NCI-H1105 (cell line): ENCODE measurements at places on chromosomes 4 and X.

DNA sequence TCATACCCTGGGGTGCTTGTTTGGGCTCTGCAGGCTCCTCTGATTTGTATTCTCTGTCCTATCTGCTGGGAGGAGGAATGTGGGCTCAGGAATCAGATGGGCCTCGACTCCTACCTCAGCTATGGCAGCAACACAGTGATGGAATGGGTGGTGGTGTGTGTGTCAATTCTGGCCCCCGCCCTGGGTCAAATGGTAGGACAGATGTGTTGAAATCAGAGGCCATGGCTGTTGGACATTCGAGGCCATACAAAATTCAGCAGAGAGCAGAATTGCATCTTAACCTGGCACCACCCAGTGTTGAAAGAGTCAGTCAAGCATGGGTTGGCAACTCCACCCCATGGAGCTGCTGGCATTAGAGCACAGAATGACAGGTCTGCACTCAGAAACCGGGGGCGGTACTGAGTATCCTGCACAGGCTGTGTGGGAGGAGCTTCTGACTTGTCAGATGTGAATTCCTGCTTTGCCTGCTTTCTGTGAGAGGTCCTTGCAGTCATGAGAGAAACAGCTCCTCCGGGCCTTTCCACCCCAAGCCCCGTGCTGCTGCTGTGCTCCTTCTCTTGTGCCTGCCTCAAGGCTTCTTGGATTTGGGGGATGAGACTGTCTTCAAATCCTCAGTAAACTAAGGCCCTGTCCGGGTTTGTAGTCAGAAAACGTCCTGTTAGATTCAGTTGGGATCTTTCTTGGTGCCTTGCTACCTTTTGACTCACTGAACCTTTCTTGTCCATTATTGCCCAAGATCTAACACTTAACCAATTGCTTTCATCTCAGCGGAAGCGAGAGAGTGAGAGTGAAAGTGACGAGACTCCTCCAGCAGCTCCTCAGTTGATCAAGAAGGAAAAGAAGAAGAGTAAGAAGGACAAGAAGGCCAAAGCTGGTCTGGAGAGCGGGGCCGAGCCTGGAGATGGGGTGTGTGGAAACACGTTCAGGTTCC is 13.0 kb downstream of the DKC1 start:
- DNase-seq: no peak

DNA sequence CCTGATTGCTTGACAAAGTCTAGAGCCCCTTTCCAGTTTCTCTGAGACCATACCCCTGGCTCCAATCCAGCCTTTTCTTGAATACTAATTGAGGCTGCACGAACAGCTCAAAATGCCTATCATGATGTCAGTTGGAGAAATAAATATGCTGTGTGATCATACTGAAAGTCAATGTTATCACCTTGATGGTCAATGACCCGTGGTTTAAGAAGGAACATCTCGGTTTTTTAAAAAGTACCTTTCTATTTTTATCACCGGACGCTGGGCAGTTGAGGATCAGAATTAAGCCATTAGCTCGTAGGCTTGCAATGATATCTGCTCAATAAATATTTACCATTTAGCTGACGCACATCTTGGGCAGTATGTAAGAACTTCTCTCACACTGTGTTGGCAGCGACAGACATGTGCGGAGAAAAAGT is 852 bp upstream of the WDR44 start:
- peak; percentile 13 for DNase-seq

GRCh38 chrX:22053481-22053880 is 21.4 kb downstream of the PHEX start:
- no peak for DNase-seq

GRCh38 chr4:67678612-67679011 is 22.3 kb downstream of the UBA6 start:
- DNase-seq: no peak

DNA sequence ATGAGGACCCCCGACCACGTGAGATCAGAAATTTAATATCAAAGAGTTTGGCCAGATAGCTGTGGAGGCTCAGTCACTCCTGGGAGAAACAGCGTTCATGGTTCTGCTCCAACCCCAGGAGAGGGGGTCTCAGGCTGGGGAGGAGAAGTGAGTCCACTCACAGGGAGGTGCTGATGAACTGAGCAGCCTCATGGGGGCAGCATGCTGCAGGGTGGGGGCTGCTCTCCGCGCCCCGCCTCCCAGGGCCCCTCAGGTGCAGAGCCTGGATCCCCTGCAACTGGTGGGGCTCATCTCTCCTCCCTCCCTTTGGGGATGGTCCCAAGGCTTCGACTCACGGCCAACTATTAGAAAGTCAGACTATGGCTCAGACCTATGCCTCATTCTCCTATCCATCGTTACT is 26.6 kb upstream of the C4orf50 start:
- no peak for DNase-seq

DNA sequence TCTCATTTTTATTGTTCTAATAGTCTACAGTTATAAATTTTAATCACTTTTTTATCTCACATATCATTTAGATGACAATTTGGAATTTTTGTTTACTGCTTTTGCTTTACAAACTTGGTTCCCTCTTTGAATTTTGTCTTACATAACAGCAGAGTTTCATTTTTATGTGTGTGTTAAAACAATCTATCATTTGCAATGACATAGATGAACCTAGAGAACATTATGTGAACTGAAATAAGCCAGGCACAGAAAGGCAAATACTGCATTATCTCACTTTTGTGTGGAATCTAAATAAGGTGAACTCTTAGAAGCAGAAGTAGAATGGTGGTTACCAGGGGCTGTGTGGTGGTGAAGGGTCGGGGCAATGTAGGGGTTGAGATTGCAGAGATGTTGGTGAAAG is 170.7 kb downstream of the GASK1B start:
- no peak for DNase-seq

DNA sequence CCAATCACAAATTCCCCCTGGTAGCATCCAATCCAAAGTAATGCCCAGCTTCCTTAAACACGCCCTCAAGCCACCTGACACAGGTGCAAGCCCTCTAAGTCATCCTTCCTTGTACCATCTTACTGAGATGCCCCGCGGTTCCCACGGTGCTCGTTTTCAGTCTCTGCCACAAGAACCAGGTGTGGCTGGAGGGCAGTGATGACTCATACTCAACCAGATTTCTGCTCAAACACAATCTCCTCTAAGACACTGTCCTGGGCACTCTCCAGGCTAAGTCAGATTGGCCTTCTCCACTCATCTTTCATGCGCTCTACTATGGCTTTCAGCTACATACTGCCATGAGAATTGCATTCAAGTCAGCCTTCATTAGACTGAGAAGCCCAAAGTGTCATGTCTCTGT is 3.5 kb downstream of the SH3KBP1 start:
- DNase-seq: no peak

- DNase-seq: no peak
These were observed 4.5 kb upstream of the ITM2A start for GRCh38 chrX:79371640-79372039.

GRCh38 chr4:152185786-152186550 is 349.9 kb downstream of the FBXW7 start:
- DNase-seq: no peak

DNA sequence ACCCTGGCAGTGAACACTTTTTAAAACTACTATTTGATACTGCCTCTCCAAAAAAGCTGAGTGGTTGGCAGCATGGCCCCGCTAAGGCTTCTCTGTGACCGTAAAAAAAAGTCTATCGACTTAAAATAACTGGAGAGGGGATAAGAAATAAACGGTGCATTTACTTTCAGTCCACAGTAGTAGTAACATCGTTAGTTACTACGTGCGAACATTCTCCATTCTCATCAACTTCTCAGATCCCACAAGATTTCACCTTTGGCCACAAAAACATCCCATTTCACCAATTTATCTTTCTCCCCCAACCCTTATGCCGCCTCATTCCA is 524 bp upstream of the EXOSC9 start:
- no peak for DNase-seq

DNA sequence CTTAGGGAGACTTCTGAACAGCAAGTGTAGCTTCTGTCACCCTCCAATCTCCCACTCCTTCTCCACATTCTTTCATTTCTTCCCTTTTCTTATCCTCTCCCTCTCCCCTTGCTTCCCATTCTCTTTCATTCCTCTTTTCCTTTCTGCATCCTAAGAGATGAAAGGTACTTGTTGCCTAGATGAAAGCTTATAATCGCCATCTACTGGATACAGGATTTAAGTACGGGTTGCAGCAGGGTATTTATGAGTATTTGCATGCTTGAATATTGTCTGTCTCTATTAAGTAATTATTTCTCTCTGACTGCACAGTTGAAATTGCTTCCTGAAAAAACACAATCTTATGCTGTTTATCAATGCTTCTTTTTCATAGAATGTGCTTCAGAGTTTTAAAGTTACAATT is 174.0 kb upstream of the TENT5D start:
- DNase-seq: no peak

DNA sequence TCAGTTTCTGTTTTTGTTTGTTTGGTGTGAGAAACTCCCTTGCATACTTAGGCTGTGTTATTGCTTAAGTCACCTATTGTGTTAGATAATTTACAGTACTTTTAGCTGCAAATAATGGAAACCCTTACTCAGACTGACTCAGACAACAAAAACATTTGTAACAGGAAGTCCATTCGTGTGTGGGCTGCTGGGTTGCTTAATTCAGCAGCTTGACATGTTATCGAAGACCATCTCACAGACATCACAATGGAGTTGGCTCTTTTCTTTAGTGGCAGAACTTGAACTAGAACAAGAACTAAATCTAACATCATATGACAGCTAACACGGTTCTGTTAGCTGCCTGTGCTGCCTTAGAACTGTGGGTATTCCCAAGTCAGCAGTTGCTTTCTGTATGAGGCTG is 9.9 kb upstream of the GABRE start:
- no peak for DNase-seq

DNA sequence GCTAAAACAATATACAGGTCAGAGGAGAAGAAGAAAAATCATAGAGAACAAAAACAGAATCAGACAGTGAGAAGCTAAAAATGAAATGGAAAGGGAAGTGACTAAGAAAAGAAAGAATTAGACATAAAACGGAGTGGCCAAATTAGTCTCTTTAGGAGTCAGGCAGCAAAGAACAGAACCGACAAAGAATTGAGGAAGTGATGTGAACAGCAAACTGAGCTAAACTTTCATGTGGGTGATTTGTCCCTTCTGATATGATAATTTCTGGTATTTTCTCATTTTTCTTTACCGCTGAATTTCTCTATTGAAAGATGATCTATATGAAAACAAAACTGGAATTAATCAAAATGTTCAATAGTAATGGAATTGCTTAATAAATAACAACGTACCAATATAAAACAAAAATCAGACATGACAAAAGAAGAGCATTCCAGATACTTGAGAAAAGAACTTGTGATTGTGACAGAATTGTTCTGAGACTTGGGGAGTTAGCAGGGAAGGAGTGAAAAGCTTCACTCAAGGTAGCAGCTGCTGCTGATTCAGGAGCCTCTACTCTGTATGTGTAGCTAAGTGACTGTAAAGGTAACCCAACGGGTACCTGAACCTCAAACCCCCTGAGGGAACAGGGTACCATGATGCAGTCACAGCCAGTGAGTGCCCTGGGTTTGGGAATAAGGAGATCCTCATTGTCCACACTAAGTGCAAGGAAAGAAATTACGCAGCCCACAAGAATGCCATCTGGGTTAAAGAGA is 8.8 kb downstream of the TAPT1 start:
- DNase-seq: no peak

GRCh38 chrX:123959281-123960063 is 2.0 kb upstream of the STAG2 start:
- DNase-seq: no peak

DNA sequence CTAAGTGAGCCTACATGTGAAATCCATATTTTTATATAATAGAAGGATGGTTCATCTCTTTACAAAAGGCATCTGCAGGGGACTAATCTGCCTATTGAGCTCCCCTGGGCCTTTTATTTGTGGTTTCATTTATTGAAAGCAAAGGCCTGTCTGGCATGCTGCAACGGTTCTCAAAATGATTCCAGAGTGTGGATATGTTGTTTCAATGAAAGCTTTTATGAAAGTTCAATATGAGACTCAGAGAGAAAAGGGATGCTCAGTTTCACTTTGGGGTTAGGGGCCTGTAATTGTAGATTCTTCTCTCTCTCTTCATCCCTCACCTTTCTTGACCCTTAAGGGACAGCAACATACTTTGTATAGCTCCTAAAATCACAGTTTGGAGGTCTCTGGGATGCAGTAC is 204.2 kb upstream of the CASK start:
- DNase-seq: no peak

DNA sequence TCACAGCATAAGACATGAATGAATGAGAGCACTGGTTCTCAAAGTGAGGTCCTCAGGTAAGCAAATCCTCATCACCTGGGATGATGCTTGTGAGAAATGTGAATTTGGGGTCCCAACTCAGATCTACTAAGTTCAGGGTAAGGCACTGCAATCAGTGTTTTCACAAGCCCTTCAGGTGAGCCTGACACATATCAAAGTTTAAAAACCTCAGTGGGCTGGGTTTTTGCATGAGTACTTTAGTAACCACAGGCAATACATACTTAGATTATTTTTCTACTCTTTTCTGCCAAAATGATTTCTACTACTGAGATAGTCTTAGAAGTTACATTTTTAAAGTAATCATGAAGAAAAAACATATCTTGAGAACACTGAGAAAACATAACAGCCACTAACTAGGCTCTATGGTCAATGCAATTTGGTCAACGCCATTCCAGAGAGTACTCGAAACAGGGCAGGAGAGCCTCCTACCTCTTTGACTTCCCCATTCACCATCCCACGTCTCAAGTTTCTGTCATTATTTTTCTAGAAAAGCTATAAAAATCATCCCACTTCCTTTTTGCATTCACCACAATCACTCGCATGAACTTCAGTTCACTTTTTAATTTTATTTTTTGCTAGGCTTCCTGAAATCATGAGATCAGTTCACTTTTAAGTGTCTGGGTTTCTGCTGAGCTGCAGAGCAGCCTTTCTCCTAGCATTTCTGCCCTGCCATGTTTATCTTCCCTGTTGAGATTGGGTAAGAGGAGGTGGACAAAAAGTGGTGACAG is 73.8 kb downstream of the MFAP3L start:
- no peak for DNase-seq

DNA sequence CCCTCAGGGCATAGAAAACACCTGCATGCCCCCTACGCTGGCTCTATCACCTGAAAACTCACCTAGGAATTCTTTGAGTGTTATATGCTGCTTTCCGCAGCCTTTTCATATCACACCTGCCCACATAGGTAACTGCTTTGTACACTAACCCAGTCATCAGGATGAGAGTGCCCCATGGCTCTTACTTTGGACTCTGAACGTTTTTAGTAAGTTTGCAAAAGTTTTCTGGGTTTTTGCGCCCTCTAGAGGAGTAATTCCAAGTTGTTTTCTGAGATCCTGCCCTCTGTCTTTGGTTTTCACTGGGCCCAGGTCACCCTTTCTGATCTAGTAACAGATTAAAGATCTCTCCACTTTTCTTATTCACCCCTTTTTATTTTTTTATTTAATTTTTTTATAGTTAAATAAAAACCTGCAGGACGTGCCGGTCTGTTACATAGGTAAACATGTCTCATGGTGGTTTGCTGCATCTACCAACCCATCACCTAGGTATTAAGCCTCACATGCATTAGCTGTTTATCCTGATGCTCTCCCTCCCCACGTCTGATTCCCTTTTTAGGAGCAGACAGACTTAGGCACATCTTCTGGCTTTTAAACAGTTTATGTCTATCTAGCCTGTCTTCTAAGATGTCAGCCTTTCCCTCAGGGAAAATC is 139.2 kb downstream of the NWD2 start:
- DNase-seq: peak; percentile 2

GRCh38 chrX:107675823-107676555 is 47.7 kb downstream of the PRPS1 start:
- no peak for DNase-seq

GRCh38 chrX:134460862-134461220 is 876 bp downstream of the HPRT1 start:
- DNase-seq: no peak
